ENCODE measurements at places on chromosomes 11 and 22. TPM values are rescaled to one million over a fixed set of nuclear protein-coding genes. Genes with fewer than 3 reads are reported as not detected.

VSIG2 gene
- polyA plus RNA-seq, result 0.42 TPM

FZD4 gene
- polyA plus RNA-seq, result 11.6 TPM

PTS gene
- 77.7 TPM for polyA plus RNA-seq

CD3G gene
- 0.10 TPM for polyA plus RNA-seq

PANX3 gene
- not detected for polyA plus RNA-seq

KLHL35 gene
- polyA plus RNA-seq, result 0.76 TPM

All from heart left ventricle (tissue), 16 donors.